ENCODE measurements at places on chromosomes 12 and 14.
A peak's percentile ranks its signal among the peaks of the same experiment; 100 is the strongest.

- no peak for DNase-seq
Observed at GRCh38 chr12:127455347-127456265, 811.4 kb upstream of the TMEM132C start.

DNA sequence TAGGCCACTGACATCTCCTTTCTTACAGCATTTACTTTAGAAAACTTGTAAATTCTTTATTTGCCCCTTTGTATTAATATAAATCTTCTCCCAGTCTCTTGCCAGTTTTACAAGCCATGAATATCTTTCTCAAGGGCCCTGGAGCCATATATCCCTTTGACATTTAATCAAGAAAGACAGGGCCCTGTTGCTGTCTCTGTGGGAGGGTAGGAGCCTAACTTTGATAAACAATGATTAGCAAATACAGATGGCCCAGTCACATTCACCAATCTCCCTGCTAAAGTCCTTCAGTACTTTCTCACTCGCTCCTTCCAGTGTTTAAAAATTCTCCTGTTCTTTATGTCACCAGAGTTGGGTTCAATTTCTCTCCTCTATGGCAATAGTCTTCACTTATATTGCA is 479.8 kb upstream of the USP15 start:
- no peak for DNase-seq

DNA sequence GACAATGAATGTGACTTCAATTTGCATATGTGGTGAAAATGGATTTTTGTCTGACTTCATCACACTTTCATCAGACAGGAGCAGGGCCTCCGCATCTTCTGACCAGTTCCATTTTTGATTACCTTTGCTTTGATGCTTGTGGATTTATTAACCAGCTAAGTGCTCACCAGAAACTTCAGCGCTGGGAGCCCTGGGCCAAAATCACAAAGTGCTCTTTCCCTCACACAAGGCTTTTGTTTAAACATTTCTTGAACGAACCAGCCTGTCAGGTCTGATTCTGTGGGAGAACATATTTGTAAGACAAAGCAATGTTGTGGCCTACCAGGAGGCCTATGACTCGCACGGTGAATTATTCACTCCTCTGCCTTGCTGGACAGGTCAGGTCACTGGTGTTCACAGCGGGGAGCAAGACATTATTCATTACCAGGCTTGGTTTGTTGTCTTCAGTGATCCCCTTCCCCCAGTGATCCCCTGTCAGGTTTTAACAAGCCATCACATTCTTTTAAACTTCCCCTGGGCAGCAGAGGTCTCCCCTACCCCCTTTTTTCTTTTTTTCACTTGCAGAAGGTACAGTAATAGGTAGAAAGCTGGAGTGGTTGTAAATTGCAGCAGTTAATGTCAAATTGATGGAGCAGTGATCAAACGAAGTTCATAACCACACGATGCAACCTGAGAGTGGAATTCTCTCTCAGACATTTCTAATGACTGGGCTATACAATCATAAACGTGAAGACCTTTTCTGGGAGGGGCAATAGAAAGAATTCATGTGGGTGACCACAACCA is 167.5 kb upstream of the PRICKLE1 start:
- no peak for DNase-seq

- no peak for DNase-seq
Observed at GRCh38 chr12:2183556-2184541, 131.1 kb downstream of the CACNA1C start.

GRCh38 chr12:40616383-40616915 is 75.8 kb upstream of the CNTN1 start:
- no peak for DNase-seq

DNA sequence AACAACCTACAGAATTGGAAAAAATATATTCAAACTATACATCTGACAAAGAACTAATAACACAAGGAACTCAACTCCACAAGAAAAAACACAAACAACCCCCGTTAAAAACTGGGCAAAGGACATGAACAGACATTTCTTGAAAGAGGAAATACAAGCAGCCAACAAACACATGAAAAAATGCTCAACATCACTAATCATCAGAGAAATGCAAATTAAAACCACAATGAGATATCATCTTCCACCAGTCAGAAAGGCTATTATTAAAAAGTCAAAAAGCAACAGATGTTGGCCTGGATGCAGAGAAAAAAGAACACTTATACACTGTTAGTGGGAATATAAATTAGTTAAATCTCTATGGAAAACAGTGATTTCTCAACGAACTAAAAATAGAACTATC is 82.6 kb upstream of the CCDC91 start:
- DNase-seq, result no peak

GRCh38 chr12:67035121-67035520 is 234.0 kb upstream of the CAND1 start:
- no peak for DNase-seq

DNA sequence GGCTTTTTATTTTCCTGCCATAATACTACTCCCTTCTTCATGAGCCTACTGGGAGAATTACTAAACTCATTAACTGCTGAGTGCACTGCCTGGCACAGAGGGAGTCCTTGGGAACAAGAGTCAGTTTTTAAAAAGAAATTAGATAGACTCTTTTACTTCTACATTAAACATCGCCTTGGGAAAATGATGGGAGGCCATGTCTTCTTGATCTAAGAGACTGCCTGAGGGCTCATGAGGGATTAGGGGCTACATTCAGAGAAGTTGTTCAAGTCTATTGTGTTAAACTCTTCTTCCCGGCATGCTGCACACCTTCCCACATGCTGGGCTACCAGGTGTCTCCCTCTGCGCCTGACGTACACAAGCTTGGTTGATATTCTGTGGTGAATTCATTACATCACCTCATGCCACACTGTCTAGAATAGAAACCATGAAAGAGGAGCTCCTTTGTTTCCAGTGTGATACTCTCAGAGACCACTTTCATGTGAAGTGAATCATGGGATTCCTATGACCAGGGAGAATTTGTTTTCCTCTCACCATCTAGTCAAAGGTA is 1422.3 kb downstream of the AACS start:
- DNase-seq, result no peak

- DNase-seq, result no peak
Observed at GRCh38 chr14:67630186-67630585, 10.5 kb downstream of the ARG2 start.

GRCh38 chr14:73713803-73714655 is at the start of gene PNMA1:
TSS of gene PNMA1 (minus strand) at chr14:73714384. CDS start at chr14:73713639, 745 bp downstream.
- peak; percentile 84 for DNase-seq

DNA sequence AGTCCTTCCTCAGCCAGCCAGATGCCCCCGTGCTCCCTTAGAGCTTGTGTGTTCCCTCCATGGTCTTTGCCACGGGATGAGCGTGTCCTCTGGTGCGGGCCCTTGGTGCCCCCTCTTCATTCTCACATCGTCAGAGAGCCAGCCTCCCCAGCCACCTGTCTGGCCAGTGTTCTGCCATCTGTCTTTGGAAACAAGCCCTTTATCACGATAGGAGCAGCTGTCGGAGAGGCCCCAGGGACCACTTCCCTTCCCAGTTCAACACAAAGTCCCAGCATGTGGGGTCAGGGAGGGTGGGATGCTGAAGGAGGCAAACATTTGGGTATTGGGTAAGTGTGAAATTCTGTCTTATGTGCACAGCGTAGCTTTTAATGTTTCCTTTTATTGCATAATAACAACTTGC is 44.5 kb downstream of the DYNC1H1 start:
- no peak for DNase-seq

DNA sequence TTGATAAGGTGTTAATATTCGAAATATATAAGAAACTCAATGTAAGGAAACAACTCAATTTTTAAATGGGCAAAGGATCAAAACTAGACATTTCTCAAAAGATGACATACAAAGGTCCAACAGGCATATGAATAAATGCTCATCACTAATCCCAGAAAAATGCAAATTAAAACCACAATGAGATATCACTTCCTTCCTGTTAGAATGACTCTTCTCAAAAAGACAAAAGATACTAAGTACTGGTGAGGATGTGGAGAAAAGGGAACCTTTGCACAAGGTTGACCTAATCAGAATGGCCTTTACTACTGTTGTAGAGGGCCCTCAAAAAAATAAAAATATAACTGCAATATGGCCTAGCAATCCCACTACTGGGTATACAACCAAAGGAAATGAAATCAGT is 383.4 kb downstream of the KCNH5 start:
- no peak for DNase-seq

GRCh38 chr12:88932457-88932856 is 352.2 kb upstream of the KITLG start:
- no peak for DNase-seq

DNA sequence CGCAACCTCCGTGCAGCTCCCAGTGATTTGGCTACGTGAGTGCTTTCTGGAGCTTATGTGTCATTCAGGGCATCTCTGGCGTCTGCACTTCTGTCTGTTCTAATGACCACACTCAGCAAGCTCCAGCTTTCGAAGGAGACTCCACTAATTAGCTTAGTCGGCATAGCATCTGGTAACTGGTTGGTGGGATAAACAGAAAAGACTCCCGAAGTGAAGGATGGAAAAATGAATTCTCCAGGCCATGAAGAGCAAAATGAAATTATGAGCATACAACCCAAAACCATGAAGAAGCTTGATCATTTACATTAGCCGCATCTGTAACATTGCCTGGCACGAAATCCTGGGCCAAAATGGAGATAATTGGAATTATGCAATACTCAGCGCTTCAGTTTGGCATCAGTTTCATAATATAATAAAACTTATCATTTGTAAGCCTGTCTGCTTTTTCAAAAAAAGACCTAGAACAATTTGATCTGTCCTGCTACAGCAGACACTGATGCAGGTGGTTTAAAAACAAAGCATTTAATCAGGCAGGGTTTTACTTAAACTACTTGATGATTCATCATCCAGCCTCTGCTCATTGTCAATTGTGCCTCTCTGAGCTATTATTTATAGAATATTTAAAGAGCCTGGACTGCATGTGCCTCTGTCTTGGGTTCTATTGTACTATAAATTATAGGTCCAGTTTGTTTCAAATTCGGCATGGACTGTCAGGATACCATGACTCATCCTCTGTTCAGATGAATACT is 87.4 kb downstream of the SYT1 start:
- DNase-seq, result no peak

GRCh38 chr14:64646103-64646502 is 58.1 kb upstream of the PLEKHG3 start:
- DNase-seq, result no peak

DNA sequence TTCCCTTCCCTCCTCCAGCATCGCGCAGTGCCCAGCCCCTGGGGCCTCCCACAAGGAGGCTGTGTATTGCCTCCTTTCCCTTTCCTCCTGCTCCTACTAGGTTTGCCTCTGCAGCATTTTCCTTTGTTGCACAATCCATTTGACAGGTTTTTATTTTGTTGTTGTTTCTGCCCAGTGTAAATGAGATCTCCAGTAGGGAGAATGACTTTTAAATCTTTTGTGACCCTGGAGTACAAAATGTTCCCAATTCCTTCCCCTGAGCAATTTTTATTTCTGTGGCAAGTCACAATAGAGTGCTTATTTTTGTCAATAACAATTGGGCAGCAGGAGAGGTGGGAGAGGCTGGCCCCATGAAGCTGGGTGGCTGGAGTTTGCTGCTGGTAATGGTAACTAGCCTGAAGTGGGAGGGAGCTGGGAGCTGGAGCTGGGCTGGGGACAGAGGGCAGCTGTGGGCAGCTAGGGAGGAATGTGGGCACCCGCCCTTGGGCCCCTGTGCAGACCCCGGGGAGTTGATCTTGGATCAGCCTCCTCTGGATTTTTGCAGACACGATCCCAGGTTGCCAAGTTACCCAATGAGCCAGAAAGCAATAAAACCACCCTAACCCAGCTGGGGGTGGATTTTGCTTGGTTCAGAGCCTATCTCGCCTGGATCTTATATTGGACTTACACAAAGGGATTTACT is 160.1 kb downstream of the KTN1 start:
- no peak for DNase-seq

- DNase-seq, result peak; percentile 34
Observed at GRCh38 chr12:101414533-101415119, 7.1 kb upstream of the ARL1 start.

DNA sequence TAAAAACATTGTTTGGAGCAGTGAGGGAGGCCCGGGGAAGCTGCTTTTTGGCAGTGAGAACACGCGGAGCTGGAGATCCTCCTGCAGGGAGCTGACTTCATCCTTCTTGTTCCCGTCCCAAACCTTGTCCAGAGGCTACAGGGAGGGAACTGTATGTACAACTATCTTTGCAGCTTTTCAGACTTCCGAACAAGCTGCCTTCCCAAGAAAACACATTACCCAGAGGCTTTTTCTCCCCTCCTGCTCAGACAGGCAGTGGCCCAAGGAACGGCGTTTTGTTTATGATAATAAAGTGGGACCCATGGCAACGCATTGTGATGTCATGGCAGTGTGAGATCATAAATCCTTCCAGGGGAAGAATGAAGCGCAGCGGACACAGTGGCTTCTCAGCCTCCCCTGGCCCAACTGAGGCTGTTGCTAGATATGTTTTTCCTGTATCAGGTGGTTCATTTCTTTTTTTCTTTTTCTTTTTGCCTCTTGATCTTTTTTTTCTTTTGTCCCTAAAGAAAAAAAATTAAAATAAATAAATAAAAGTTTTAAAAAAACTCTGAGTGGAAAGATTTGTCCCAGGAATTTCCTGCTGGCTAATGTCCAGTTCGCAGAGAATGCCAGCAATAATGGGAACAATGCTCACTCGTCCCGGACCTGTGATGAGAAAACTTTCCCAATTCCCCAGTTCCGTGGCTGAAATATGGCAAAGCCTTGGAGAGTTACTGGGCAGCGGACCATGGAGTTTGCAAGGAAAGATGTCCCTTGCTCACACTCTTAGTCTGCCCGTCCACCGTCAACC is 103.4 kb upstream of the MAP1LC3B2 start:
- DNase-seq, result no peak

GRCh38 chr14:88617479-88617878 is 54.6 kb downstream of the ZC3H14 start:
- no peak for DNase-seq

GRCh38 chr14:50062438-50063085 is 53.8 kb downstream of the VCPKMT start:
- DNase-seq, result peak; percentile 95

GRCh38 chr12:97464385-97465321 is 2.0 kb downstream of the RMST start:
- no peak for DNase-seq

DNA sequence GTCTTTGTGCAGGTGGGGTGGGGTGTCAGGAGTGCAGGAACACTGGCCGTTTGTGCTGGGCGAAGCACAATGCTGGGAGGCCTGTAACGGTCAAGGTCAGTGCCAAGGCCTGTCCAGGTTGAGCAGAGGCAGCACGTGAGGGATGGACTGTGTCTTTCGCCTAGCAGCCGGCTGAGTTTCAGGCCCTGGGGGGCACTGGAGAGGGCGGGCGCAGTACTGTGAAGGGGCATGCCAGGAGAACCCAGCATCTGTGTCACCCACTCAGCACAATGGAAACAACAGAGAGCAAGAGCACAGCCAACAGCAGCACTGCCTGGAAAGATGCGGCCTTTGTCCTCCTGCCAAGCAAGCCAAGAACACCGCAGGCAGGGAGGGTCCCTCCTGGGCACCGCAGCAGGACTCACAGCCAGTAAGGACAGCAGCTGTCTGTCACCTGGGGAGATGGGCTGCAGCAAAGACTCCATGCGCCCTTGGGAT is 25.2 kb downstream of the SLC25A47 start:
- no peak for DNase-seq

GRCh38 chr12:56591961-56592360 is 38.2 kb downstream of the BAZ2A start:
- no peak for DNase-seq

- DNase-seq, result peak; percentile 42
Observed at GRCh38 chr12:27305673-27306456, 26.8 kb upstream of the BMAL2 start.

GRCh38 chr12:31118347-31119191 is 44.9 kb downstream of the DDX11 start:
- no peak for DNase-seq

Measured in CD4-positive, alpha-beta T cell treated with Interleukin-15 for 4 hours (primary cell).